ENCODE measurements at places on chromosomes 16 and 17.

DNA sequence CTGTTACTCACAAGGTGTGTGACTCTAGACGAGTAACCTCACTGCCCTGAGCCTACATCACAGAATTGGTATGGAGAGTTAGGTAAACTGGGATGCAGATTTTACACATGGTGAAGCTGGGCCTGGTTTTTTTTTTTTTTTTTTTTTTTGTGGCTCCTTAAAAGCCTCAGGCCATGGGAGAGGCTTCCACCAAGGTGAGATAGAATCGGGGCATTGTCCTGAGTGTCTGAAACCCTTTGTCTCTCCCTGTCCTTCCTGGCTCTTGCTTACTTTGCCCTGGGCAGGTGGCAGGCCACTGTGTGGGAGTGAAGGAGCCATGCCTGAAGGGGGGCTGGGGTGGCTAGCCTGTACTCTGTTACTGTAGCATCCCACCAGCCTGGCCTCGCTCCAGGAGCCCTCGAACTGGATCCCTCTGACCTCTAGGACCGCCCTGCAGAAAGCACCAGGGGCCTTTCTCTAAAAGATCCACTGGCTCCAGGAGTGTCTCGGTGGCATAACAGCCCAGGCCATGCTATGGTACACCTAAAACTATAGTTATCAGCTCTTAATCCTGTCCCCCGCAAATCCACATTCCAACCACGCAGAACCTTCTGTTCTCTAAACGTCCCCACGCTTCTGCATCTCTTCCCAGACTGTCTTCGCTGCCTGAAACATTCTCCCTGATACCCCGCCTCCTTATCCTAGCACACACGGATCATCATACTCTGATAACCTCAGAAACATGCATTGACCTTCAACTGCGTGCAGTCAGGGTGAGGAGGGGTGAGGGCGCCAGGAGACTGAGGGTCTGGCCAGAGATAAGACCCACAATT lies 1.7 kb upstream of the SLC13A2 start:
- DNase-seq = peak; percentile 69

DNA sequence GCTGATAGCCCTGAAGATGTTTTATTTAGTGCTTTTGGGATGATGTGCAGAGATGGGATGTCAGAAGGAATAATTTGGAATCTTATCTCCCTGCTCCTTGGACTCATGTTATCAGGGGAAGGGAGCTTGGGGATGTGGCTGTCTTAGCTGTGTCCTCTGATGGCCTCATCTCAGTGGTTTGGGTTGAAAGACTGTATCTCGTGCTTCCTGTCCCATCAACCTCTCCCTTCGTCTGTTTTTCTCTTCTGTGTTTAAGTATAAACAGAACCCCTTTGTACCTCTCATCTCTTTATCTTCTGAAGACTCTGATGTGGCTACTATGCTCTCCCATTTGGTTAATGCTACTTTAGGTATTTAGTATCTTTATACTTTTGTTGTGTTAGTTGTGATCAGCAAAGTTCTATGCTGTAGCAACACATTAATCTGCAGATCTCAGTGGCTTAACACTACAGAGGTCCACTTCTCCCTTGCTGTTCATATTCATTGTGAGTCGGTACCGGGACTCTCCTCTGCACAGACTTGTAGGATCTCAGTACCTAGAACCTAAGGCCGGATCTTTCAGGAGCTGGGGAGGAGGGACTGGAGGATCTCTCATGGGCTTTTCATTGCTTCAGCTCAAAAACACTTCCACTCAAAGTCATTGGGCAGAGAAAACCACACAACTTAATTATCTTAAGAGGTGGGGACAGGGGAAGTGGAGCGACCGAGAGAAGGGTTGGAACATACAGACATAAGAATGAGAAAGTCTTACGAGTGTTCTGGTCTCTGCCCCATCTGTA lies 28.8 kb downstream of the PRKCA start:
- no peak for DNase-seq

DNA sequence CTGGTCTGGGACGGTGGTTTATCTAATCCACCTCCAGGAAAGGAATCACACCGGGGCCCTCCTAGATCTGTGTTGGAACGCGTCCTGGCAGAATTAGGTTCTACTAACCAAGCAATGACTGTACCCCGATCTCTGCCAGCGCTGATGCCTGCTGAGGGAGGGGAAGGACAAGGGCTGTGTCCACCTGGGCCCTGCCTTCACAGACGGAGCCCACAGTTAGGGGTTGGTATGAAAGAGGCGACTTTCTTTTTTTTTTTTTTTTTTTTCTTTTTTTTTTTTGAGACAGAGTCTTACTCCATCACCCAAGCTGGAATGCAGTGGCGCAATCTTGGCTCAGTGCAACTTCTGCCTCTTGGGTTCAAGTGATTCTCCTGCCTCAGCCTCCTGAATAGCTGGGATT lies 9.9 kb upstream of the KRT19 start:
- peak; percentile 79 for DNase-seq

GRCh38 chr16:70253291-70254106 lies 1.8 kb upstream of the EXOSC6 start:
- DNase-seq = peak; percentile 33

DNA sequence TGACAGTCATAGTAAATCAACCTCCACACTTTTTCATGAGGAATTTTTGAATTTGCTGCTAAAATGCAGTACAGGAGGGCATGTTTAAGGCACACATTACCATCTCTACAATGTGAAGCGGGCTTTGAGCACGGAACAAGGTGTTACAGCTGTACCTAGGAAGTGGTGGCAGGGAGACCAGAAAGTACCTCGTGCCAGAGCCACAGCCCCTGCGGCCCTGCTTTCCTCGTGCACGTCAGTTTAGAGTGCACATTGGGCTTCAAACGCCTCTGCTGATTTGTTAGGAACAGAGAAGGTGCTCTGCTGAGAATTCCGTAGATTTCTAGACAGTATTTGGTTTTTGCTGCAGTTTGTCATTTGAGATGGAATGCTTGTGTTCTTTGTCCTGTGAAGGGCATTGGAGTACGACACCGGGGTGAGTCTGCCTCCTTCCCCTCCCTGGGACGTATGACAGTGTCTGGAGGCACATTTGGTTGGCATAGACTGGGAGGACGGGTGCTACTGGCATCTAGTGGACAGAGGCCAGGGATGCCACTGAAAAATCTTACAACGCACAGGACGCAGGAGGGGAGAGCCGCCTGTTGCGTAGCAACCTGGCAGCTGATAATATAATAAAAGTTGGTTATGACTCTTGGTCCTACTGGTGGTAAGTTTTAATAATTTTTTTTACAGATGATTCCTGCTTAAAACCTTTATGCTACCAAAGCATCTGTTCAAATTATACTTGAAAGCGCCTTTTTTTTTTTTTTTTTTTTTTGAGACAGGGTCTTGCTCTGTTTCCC lies 9.1 kb downstream of the FOXK2 start:
- peak; percentile 78 for DNase-seq

- DNase-seq = peak; percentile 51
These were observed 12.1 kb downstream of the CA5A start for GRCh38 chr16:87924041-87924810.

- no peak for DNase-seq
These were observed 6.3 kb downstream of the KRT24 start for GRCh38 chr17:40697297-40697696.

- DNase-seq = peak; percentile 4
These were observed 30.3 kb upstream of the MYO15B start for GRCh38 chr17:75557075-75557851.

DNA sequence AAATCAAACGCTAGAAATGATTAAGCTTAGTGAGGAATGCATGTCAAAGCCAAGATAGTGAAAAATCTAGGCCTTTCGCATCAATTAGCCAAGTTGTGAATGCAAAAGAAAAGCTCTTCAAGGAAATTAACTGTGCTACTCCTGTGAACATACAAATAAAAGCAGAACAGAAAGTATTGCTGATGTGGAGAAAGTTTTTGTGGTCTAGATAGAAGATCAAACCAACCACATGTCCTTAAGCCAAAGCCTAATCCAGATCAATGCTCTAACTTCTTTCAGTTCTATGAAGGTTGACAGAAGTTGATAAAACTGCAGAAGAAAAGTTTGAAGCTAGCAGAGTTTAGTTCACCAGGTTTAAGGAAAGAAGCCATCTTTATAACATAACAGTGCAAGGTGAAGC lies 1044.6 kb downstream of the CDH11 start:
- DNase-seq = no peak

DNA sequence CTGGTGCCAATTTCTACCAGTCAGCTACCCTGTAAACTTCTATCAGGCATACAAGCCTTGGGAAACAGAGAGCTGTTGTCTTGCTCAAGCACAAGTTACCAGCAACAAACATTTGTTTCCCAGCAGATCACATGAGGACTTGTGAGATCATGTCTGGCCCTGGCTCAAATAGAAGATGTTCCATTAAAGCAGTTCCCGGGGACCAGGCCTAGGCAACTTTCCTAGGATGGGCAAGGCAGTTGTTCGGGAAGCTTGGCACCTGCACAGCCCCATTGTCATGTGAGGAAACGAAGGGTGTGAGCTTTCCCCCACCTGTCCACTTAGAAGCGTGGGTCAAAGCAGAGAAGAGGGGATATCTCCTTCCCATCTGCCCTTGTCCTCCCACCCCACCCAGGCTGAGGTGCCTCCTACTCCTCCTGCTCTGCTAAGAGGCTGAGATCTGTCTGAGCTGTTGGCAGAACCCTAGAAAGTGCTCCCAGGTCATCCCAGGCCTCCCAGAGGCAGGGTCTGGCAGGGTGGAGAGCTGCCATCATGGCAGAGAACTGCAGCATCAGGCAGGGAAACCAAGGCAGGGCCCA lies 11.2 kb upstream of the SLC47A2 start:
- peak; percentile 85 for DNase-seq

DNA sequence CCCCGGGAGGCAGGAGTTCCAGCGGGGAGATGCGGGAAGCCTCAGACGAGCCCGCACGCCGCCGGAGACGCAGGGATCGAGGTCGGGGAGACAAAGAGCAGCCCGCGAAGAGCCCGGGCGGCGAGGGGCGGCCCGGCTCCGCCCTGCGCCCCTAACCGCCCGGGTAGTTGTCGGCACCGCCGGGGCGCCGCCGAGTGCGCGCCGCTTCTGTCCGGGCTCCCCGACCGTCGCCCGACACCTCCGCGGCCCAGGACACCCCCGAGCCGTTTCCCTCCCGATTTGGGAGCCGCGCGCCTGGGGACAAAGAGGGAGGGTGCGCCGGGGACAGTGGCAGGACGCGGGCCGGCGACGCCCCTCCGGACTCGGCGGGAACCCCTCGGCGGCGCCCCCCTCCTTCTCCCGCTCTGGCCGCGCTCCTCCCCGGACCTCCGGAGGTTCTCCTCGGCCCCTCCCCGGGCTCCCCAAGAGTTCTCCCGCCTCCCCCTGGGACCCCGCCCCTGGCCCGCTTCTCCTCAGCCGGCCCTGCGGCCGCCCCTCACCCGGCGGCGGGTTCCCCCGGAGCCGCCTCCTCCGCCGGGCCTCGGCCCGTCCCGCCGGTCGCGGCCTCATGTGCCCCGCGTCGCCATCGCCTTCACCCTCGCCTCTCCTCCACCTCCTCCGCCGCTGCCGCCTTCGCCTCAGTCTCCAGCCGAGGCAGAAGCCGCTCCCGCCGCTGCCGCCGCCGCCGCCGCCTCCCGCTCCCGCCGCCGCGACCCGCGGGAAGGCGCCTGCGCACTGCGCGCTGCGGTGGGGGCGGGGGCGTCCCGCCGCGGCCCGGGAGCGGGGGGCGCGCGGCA lies at the start of gene GJC1:
Gene GJC1, minus strand, starts transcription at position 765 of the 836 bp plus-strand sequence. CDS start 24,470 bp downstream, outside the sequence.
- DNase-seq = no peak

- DNase-seq = no peak
These were observed 84.7 kb upstream of the CLEC3A start for GRCh38 chr16:77937473-77938149.

- no peak for DNase-seq
These were observed 1.1 kb downstream of the METTL16 start for GRCh38 chr17:2510559-2510958.

GRCh38 chr17:42817866-42818265 lies 6.2 kb downstream of the BECN1 start:
- peak; percentile 82 for DNase-seq

- DNase-seq = no peak
These were observed 660.9 kb downstream of the MAF start for GRCh38 chr16:78939597-78939996.

DNA sequence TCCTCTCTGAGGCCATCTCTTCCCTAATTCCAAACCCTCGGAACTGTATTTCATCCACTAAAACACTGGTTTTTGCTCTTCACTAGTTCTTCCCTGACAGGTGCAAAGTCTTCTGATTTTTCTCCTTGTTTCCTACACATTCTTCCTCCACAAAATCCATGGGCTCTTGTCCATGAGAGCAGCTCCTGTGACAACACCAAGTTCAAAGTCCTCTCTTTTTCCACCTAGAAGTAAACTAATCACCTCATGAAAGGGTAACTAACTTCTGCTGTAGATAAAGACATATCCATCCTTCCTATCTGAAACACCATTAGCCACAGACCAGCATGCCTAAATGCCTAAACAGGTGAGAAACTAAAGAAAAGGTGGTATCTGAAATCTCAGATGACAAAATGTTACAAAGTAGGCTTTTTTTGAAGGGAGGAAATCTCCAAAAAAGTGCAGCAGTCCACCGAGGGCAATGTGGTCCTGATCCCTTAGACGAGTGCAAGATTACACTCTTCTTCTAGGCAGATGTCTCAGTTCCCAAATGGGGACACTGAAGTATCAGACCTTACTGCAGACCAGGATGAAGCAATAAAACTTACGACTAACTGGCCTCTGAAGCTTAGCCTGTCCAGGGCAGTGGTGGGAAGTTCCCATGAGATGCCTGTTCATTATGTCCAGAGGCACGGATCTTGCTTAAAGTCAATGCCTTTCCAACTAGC lies 2.8 kb downstream of the PIP4K2B start:
- no peak for DNase-seq

- no peak for DNase-seq
These were observed 21.6 kb upstream of the SMPD3 start for GRCh38 chr16:68469796-68470460.

All from bronchial epithelial cell (primary cell).